ENCODE measurements at places on chromosomes 2 and 18.
A peak's percentile ranks its signal among the peaks of the same experiment; 100 is the strongest.

DNA sequence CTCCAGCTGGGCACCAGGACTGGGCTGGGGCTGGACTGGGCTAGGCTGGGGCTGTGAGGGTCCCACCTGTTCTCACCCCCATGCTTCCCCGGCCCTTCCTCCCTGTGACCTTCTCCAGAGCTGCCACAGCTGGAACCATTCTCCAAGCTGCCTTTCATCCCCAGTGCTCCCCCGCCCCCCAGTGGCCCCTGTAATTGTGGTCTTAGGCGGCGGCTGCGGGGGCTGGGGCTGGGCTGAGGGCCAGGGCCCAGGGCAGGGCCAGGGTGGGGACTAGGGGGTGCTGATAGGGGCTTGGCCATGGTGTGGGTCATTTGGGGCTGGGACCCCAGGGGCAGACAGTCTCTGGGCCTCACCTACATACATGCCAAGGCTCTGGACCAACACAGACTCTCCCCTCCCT, 2.8 kb upstream of the WNT10A start:
- no peak for DNase-seq

GRCh38 chr2:192030289-192030688, 164.4 kb downstream of the TMEFF2 start:
- DNase-seq: no peak

DNA sequence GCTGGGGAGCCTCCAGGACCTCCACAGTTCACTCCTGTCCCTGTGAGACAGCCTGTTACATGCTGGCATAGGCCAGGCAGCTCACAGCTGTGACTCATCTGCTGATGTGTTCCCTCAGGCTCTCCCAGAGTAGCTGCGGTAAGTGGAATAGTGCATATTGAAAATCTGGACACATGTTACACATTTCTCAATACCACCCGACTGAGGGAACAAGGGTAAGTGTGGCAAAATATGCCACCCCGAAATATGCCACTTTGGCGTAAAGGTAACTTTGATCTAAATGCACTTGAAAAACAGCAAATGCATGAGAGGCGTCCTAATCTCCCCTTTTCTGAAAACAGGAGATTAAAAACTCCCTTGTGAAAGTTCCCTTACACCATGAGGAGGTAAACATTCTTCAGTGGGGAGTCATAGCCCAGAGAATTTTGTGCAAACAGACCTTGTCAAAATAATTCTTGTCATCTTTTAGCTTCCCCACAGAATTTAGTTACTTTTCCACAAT, 557.9 kb downstream of the CCDC85A start:
- DNase-seq: no peak

- DNase-seq: peak; percentile 49
Measured at GRCh38 chr2:10835052-10835970, 22.7 kb upstream of the PDIA6 start.

DNA sequence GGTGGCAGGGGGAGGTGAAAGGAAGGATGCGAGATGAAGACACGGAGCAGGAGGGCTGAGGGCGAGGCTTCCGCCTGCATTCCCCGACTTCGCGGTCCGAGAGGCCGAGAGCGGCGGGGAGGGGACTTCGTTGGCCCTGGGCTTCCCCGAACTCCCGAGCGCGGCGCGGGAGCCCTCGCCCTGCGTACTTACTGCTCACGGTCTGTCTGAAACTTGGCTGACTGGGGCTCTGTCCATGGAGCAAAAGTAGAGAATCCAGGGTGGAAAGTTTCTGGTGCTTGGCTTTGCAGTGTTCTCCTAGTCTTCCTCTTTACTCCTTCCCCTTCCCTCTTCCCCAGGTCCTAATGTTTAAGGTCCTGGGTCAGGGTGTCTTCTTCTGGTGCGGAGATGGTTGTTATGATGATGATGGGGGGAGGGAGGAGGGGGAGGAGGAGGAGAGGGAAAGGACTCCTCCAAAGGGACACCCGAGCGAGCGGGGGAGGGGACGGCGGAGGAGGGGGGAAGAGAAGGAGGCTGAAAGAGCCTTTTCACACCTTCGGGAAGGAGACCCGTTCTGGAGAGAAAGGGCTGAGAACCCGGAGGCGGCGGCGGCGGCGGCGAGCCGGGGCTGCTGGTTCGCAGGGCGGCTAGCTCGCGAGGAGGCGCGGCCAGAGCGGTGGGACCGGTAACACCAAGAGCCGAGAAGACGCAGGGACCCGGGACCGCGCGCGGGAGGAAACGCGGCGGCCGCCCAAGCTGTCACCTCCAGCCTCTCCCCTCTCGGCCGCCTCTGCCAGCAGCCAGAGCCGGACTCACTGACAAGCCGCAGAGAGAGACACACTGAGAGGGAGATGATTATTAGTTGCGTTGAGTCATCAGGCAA, at the start of gene SATB2:
SATB2 (minus strand) TSS at position 793 of the 862 bp plus-strand sequence. CDS start 1,902 bp downstream, outside the sequence.
- DNase-seq: no peak

DNA sequence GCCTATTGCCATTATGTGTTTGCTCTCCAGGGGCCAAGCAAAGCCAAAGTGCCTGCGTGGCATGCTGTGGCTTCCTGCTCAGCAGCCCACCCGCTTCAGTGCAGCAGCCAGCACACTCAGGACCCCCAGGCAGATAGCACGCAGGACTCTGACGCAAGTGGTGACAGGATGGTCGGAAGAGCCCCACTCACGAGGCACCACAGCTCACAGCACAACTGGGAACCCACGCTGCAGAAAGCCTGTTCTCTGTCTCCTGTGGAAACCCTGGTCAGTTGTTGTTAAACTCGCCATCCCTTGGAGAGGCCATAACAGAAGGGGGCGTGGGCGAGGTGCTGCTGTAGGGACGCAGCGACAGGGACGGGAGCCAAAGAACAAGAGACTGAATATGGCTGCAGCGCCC, 76.4 kb downstream of the HDAC4 start:
- DNase-seq: no peak

All from stimulated activated CD8-positive, alpha-beta memory T cell treated with anti-CD3 and anti-CD28 coated beads, Interleukin-4, amount 100 ng/mL, for 4 hours (primary cell).